ENCODE measurements at places on chromosomes 1 and 21. TPM values are rescaled to one million over a fixed set of nuclear protein-coding genes. Genes with fewer than 3 reads are reported as not detected.

- no peak for DNase-seq
These were observed 322.9 kb downstream of the BARHL2 start for GRCh38 chr1:90394247-90394646.

- DNase-seq = peak; percentile 62
These were observed 97.3 kb downstream of the TTLL7 start for GRCh38 chr1:83901547-83902155.

DNA sequence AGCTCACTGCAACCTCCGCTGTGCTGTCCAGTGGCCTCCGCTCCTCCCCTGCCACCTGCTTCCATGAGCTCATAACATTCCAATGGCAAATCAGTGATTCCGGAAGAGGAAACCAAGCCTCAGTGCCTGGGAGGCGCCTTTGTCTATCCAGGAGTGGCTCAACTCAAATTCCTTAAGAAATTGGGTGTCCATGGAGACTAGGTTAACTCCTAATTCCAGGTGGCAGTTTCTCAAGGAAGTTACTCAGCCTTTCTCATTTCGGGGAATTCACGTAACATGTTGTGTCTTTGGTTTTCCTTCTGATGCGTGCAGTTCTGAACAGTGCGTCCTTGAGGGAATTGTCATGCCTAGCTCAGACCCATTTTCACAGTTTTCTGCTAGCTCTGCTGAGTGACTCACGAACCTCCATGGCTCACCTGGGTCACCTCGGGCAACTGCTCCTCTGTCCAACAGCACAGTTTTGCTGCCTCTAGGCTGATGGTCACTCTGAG, 89.9 kb upstream of the DSCAM start:
- no peak for DNase-seq

The RBP7 gene
- 0.43 TPM for total RNA-seq

GRCh38 chr1:230163719-230164118, 96.7 kb downstream of the GALNT2 start:
- DNase-seq = no peak

The LCE1B gene
- not detected for total RNA-seq

- peak; percentile 87 for DNase-seq
These were observed 14.3 kb upstream of the ALG14 start for GRCh38 chr1:95086949-95087533.

DNA sequence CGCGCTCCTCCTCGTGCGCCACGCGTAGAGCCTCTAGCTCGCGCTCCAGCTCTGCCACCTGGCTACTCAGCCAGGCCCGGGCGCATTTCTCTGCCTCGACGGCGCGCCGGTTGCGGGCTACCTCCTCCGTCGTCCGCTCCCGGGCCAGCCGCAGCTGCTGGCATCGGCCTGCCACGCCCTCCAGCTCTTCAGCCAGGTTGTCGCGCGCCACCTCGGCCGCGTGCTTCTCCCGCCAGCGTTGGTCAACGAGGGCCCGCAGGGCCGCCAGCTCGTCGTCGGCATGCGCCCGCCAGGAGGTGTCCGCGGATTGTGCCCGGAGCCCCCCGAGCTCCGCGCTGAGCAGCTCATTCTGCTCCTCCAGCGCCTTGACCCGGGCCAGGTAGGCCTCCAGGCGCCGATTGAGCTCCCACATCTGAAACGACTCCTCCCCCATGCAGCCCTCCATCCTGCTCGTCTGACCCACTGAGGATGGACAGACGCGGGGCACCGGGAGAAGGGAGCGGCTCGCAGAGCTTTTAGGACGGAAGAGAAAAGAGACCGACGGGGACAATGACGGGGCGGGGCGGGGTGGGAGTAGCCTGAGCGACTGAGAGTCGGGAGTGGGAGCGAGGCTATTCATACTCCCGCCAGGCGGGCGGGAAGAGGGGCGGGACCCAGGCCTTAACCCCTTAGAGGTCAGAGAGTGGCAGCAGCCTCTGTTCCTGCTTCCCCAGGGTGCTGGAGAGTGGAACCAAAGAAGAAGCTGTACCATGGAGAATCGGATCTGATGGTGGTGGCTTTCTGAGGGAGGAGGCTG, at the start of gene NES:
TSS of gene NES (minus strand) at position 588 of the 796 bp plus-strand sequence. CDS start at position 445, 143 bp downstream.
- DNase-seq = peak; percentile 54

GRCh38 chr1:97074771-97075170, 353.2 kb downstream of the PTBP2 start:
- no peak for DNase-seq

The NEK2 gene
- 10.0 TPM for total RNA-seq

GRCh38 chr1:116920211-116920610, 10.5 kb downstream of the PTGFRN start:
- no peak for DNase-seq

The TENT5C gene
- total RNA-seq = 6.1 TPM

- no peak for DNase-seq
These were observed 68.7 kb upstream of the KCNA3 start for GRCh38 chr1:110743397-110743796.

DNA sequence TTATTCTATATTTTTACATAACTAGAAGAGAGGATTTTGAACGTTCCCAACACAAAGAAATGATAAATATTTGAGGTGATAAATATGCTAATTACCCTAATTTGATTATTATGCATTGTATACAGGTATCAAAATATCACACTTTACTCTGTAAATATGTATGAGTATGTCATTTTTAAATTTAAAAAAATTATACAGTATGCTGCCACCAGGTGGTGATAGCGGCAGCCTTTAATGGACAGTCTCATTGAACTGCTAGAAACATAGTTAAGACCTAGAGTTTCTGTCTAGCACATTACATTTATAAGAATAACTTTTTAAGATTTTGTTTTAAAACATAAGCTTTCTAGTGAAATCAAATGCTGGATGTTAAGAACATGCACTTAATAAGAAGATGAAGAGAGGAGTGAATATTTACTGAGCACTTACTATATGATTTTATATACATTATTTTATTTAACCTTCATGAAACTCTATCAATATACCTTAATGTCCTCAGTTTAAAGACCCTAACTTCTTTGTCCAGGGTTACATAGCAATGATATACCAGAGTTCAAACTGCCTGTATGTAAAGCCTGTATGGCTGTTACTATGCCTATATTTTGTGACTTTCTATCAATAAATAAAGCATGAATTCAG, 207.1 kb downstream of the NUF2 start:
- peak; percentile 39 for DNase-seq

DNA sequence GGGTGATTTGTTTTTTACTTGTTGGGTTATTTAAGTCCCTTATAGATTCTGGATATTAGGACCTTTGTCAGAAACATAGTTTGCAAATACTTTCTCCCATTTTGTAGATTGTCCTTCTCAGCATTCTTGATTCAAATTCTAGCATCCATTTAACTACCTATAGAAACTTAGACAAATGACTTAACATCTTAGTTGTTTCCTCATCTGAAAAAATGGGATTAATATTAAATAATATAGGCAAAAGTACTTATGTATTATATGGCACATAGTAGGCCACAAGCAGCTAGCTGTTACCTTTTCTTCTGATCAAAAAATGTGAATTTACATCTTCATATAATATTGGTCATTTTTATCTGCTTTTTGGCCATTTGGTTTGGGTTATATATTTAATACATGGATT, 307.5 kb downstream of the ZP4 start:
- no peak for DNase-seq

DNA sequence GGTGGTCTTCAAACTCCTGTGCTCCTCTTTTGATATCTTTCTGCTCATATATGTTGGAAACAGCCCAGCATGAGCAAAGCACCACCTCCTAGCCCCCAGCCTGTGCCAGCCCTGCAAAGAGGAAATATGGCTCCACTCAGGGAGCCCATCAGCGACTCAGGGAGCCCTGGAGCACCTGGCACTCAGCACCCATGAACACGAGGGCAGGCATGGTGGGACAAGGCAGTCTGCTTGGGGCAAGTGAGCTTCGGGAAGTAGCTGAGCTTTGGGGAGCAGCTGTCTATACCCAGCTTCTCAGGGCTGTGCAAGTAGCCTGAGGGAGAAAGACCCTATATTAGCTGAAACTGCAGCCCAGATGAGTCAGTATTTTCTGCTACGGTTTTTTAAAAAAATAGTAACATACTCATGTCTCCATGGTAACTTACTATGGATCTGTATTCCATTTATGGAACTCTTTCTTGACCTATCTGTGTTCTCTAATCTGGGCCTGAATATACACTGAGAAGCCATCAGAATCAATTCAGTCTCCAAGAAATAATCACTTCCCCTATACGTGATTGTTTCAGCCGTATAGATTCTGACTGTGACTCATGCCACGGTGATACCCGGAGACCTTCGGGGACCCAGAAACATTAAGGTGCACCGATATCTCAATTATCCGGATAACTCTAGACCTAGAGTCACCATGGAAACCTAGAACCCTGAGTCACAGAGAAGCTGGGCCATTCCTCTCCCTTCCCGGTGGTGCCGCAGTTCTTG, 1.5 kb upstream of the ETS2 start:
- peak; percentile 15 for DNase-seq

DNA sequence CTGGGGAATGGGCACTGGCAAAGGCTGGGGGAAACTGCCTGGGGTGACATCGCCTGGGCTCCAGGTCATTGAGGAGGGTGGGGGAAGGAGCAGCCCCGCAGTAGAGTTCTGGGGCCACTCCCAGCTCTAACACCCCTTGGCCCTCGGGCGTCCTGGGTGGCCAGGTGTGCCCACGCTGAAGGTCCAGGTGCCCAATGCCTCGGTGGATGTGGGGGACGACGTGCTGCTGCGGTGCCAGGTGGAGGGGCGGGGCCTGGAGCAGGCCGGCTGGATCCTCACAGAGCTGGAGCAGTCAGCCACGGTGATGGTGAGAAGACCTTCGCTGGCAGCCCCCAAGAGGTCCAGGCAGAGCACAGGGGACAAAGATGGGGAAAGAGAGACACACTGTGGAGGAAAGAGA, 7.7 kb downstream of the NTRK1 start:
- no peak for DNase-seq

The RAP1GAP gene
- total RNA-seq = not detected

DNA sequence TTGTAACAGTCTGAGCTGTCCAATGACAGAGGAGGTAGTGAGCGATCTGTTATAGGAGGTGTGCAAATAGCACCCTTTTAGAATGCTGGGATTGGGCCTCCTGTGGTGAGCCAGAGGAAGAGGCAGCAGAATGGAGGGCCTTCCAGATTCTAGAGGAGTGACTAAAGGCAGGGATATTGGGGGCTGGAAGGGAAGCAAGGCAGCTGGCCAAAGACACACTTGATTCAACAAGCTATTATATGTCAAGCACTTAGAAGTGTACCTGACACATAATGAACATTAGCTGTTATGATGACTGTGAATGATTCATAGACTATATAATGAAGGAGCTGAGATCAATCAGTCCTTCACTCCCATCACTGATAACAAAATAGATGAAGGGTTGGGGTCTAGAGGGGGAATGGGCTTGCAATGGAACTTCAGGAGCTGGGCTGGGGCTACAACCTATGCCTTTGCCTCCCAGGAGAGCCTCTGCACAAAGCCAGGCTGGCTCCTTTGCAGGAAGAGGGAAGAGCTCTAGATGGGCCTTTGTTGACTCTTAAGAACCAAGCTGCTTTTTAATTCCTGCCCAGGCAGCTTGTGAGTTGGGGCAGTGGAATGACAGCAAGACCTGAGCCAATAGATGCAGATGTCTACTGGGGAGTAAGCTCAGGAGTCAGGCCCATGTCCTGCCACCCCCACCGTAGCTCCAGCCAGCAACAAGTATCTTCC, 2.3 kb upstream of the MKNK1 start:
- DNase-seq = no peak

- DNase-seq = no peak
These were observed 437.0 kb upstream of the PROX1 start for GRCh38 chr1:213550804-213551203.

- peak; percentile 25 for DNase-seq
These were observed 95.6 kb upstream of the KCNK1 start for GRCh38 chr1:233518344-233518743.

The OR2M3 gene
- not detected for total RNA-seq

DNA sequence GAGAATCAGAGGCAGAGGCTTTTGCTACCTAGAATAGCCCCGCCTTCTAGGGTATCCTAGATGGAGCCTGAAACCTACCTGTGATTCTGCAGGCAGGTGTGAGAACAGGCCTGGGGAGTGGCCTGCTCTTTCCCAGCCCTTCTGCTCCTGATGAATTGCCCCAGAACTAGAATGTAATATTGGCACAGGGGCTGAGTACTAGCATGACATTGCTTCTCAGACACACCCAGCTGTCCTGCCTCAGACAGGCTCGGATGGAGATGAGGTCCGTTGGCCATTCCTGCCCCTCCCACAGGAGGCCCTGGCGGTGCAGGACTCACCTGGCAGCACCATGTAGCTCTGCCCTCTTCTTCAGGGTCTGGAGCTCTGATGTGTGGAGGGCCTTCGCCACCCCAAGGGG, 237.6 kb downstream of the GRIK3 start:
- no peak for DNase-seq

- no peak for DNase-seq
These were observed 8.2 kb upstream of the PSMA5 start for GRCh38 chr1:109434484-109434883.

The MYBPHL gene
- total RNA-seq = not detected

- no peak for DNase-seq
These were observed 36.7 kb upstream of the LRRC8B start for GRCh38 chr1:89487972-89488371.

The ANKRD34A gene
- 1.6 TPM for total RNA-seq

The BCAN gene
- total RNA-seq = not detected

GRCh38 chr1:248388426-248388825, 12.9 kb downstream of the OR2T6 start:
- DNase-seq = no peak

The TNNI3K gene
- total RNA-seq = 1.3 TPM

DNA sequence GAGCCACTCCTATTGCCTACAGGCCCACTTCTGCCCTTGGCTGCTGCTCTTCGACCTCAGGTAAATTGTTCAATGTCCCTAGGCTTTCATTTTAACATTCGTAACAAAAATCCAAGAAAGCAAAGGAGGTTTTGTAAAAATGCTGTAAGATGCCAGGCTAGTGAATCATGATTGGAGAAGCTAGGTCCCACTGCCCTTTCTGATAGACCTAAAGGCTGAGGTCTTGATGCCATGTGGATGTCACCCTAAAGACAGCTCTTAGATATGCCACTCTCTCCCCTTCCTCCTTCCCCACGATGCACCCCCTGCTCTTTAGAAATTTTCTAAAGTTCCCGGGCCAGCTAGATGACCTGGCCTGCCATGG, 9.9 kb upstream of the TMEM39B start:
- no peak for DNase-seq

DNA sequence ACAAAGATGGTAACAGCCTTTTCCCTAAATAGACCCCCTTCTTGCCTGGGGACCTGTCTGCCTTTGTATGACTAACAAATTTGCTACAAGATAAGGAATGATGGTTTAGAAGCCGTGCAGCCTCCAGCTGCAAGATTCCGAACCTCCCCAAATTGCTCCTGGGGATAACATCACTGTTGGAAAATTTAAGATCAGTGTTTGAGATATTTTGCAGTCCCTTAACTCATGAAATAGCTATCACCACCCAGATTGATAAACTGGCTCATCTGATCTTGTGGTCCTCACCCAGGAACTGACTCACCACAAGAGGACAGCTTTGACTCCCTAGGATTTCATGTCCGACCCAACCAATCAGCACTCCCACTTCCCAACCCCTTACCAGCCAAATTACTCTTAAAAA, 254.7 kb downstream of the USH2A start:
- DNase-seq = no peak

- no peak for DNase-seq
These were observed 223.9 kb downstream of the S1PR1 start for GRCh38 chr1:101460739-101461138.

Measured in fibroblast of villous mesenchyme (primary cell).